ENCODE measurements at places on chromosomes 12 and 14.
A peak's percentile ranks its signal among the peaks of the same experiment; 100 is the strongest.

DNA sequence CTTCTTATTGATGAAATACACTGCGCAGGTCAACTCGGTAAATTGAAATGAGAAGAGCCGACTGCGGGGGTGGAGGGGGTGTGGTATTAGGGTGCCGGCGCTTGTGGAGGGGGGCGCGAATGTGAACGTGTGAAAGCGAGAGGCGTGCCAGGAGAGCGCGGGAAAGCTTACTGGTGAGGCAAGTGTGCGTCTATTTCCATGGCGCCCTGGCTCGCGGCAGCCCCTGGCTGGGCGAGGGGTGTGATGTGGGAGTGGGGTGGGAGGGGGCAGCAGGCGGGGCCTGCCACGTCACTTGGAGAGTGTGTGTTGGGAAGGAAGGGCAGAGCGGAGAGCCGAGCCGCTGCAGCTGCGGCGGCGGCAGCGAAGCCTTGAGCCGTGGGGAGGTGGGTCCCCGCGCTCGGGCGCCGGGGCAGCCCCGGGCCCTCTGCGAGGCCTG is 88.8 kb downstream of the GALNT8 start:
- DNase-seq, result peak; percentile 76

DNA sequence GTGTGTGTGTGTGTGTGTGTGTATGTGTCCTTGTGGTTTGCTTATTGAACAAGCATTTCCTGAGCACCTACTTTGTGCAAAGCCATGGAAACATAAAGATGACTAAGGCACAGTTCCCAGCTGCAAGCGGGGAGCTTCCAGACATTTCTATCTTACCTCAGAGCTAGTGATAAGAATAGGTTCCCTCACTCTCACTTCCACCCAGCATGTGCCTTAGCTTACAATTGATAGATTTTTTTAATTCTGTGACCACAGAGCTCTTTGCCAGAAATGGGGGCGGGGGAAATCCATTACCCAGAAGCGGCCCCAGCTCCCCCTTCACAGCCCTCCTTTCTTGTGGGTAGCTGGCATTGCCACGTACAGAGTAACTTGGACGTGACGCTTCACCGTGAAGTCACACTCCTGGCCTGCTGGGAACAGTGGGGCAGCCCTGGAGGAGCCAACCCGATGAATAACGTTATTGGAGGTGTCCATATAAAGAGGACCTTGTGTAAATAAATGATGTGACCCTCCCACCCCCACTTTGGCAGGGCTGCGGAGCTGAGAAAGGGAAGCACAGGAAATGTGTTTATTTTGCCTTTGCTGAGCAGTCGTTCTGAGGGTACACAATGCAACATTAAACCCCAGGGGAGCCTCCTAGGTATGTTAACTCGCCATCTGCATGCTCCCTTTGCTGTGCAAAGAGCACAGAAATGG is 238.9 kb downstream of the CHST11 start:
- peak; percentile 15 for DNase-seq

DNA sequence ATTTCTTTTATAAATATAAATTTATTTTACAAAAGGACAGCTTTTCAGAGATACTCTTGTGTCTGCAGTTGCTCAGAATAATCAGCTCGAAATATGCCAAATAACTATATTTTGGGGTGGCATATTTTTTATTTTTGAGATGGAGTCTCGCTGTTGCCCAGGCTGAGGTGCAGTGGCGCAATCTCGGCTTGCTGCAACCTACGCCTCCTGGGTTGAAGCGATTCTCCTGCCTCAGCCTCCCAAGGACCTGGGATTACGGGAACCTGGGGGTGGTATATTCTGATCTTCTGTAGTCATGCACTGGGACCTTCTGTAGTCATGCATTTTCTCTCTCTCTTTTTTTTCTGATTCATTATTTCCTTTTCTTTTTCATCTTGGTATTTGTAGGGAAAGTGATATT is 135.0 kb upstream of the AMIGO2 start:
- DNase-seq, result no peak

DNA sequence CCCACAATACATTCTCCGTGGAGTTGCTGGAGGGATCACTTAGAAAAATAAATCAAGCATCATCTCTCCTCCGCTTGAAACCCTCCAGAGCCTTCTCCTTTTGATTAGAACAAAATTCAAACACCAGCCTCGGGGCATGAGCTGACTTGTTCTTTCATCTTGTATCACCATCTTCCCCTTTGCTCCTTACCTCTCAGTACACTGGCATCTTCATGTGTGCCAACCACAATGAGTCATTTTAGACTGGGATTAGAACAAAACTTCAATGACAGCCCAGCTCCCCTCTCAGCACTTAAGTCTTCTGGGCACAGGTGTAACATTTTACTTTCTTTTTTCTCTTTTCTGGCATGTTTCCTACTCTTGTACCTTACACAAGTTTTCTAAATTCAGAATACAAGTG is 1159.2 kb upstream of the TMEM132C start:
- DNase-seq, result no peak

GRCh38 chr12:12539028-12539810 is 23.4 kb downstream of the DUSP16 start:
- no peak for DNase-seq

DNA sequence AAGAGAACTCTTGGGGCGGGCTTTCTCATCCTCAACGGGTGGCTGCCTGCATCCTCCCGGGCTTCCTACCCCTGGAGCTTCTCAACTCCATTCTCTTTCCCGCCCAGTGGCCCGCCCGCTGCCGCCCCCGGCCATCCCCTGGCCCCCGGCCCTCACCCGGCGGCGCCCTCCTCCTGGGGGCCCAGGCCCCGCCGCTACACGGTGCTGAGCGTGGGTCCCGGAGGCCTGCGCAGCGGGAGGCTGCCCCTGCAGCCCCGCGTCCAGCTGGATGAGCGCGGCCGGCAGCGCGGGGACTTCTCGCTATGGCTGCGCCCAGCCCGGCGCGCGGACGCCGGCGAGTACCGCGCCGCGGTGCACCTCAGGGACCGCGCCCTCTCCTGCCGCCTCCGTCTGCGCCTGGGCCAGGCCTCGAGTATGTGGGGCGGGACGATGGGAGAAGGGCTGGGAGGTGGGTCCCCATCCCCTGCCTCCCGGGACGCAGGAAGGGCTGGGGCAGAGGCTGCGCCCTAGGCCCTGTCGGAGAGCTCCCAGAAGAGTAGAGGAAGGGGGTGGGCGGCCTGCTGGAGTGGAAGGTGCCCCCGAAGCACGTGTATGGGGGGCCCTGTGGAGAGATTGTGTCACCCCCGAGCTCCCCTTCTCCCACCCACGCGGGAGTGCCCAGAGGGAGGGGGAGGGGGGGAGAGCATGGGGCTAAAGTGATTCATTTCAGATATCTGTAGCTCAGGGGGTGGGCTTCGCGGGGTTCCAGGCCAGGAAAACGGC is 1.5 kb downstream of the LAG3 start:
- no peak for DNase-seq

GRCh38 chr12:17016116-17016864 is 410.3 kb upstream of the LMO3 start:
- no peak for DNase-seq

- no peak for DNase-seq
Observed at GRCh38 chr12:52090291-52090690, 10.8 kb downstream of the SMIM41 start.

GRCh38 chr14:21192447-21192822 is 36.6 kb upstream of the OR5AU1 start:
- no peak for DNase-seq

GRCh38 chr12:700016-700415 is 36.8 kb upstream of the NINJ2 start:
- DNase-seq, result no peak

DNA sequence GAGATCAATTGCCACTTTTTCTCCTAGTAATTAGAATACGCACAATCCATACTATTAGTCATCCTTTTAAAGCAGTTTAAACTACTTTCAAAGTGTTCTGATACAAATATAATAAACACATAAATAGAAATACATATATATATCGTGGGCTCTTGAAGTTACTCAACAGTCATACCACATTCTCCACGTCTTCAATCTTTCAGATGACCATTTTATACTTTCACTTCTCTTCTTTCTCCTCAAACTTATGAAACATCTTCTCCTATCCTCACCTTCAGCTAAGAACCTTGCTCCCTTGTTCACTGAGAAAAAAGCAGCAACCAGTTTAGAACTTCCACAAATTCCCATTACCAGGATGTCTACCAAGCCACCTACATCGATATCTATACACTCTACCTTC is 19.2 kb downstream of the CEP290 start:
- DNase-seq, result no peak

- no peak for DNase-seq
Observed at GRCh38 chr14:50862036-50862570, 9.8 kb upstream of the ABHD12B start.

- no peak for DNase-seq
Observed at GRCh38 chr14:66645716-66646115, 137.8 kb downstream of the GPHN start.

GRCh38 chr12:52772772-52773171 is 4.4 kb downstream of the KRT76 start:
- no peak for DNase-seq

GRCh38 chr14:89779707-89780106 is 174.8 kb downstream of the EFCAB11 start:
- DNase-seq, result no peak

DNA sequence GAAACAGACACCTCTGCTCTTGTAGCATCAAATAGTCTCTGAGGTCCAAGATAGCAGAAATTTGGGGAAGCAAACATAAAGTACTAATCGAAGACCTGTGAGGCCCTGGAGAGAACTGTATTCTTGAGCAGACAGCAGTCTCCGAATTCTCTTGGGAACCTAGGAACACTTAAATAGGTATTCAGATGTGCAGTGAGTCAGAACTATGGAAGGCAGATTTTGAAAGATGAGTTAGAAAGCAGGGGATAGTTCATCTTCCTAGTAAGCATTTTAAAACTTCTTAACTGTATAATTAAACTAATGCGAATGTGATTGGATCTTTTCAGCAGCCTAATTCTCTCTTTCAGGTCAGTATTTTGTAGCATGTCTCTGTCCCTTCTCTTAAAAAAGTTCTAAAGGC is 30.6 kb downstream of the NAA30 start:
- no peak for DNase-seq

DNA sequence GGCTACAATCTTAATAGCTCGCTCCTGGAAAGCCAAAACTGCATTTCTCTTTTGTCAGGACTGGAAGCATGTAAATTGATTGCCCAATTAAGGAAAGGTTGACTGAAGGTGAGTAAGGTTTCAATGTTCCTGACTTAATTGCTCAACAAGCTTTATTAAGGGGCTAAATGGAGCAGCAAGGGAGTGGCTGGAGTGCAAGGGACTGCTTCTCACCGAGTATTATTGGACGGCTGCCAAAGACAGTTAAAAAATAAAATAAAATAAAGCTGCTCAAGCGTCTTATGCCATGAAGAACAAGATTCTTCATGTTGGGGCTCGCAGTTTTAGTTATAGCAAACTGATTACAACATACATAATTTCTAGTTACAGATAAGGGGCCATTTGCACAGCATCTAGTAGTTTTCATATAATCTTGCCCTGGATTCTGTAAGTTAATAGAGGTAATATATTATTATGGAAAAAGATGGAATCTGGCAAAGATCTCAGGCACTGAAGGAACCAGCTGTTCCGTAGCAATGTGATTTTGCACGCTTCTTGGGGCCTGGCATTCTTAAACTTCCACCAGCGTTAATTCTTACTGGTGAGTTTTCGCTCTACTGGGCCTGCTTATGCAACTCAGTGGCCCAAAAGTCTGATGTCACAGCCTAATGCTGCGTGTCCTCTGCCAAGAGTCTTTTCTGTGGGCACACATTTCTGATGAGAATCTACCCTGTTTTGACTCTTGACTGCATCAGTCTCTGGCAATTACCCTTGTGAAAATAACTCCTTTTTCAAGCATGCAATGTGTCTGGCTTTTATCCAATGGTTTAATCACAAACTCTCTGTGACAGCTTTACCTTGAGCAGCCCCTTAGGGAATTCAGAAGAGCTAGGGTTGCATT is 108.5 kb downstream of the SLC38A1 start:
- peak; percentile 43 for DNase-seq

GRCh38 chr14:63614679-63615363 is 26.9 kb downstream of the WDR89 start:
- no peak for DNase-seq

- DNase-seq, result no peak
Observed at GRCh38 chr12:76113800-76114757, 29.6 kb upstream of the NAP1L1 start.

DNA sequence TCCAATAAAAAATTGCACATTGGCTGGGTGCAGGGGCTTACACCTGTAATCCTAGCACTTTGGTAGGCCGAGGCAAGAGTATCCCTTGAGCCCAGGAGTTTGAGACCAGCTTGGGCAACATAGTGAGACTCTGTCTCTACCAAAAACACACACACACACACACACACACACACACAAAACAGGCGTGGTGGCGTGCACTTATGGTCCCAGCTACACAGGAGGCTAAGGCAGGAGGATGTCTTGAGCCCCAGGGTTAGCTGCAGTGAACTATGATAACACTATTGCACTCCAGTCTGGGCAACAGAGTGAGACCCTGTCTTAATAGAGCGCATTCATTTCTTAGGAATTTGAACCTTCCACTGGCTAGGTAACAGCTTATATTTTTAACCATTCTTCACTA is 42.9 kb upstream of the BICD1 start:
- no peak for DNase-seq

DNA sequence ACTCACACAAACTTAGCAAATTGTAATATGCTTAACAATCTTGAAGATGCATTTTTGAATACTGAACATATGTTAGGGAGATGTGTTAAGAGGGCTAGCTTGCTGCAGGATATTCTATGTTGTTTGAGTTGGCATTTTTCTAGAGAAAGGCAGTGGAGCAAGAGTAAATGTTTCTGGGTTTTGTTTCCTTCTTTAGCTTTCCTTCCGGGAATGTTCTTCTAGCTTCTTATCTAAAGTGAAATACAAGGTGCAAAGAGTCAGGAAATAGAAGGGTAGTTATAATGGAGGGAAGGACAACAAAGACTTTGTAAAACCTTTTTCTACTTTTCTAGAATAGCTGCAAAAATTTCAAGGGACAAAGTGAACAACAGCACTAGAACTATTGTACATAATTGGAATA is 77.6 kb upstream of the KCNH3 start:
- DNase-seq, result no peak

DNA sequence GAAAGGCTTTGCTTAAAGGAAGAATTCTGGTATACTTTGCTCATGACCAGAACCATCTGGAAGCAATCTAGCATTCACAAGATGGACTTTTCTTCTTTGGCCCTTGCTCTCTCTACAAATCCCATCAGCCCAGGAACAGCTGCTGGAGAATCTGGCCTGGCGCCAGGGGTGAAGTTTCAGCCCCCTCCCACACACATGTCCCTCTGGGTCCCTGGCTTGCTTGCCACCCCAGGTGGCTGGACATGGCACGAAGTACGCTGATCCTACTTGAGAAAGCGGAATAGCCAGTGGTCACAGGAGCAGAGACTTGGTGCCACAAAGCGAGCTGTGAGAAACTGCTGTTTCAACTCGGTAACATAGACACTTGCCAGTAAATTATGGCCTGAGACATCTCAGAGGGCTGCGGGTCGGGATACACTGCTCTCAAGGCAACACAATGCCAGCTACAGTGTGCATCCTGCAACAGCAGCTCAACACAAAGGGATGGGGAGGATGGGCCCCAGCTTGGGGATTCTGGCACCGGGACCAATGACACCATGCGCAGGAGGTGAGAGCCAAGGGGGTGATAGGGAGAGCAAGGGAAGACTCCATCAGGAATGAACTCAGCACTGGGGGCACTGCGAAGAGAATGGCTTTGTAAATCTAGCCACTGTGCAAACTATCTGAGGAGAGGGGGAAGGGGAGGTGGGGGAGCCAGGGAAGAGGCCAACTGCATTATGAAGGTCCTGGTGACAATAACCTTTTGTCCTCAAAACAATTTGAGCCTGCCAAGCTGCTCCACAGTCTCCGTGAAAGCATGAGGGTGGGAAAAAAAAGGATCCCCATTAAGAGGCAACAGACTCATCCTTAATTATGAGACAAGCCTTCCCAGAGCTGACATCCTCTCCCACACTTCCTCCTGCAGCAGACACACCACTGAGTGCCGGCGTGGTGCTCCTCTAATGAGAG is 219.9 kb downstream of the PPM1H start:
- peak; percentile 81 for DNase-seq

Measured in NCI-H82 (cell line).